ENCODE measurements at places on chromosomes 7 and 10.

DNA sequence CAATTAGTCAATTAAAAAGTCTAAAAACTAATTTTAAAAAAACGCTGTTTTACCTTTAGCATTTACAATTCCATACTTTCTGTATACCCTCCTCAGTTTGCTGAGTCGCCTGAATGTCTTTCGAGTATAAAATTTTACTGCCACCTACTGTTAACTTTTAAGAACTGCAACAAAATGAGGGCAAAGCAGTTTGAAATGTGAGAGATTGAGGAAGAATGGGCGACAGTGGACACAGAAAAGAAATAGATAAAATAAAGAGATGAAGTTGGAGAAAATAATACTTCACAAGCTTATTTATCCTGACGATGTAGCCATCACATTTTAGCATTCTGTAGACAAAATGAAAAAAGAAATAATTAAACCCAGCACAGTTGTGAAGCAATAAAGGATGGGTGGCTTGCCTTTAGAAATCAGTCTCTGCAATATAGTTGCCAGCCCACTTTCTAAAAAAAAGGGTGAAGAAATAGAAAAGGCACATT, 110.8 kb upstream of the PTN start:
- DNase-seq, result no peak

DNA sequence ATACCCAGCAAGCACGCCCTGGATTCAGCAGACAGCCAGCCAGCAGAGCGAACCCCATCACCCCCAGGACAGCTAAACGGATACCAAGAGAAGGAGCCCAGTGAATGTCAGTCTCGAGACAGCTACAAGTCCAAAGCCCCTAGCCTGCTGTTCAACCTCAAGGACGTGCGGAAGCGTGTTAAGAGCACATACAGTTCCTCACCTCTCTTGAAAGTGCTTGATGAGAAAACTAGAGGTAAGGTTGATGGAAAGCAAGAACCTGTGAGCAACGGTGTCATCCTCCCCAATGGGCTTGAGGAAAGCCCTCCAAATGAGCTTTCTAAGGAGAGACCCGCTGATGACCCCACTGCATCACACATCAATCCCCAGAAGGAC, 24.9 kb downstream of the C10orf71 start:
- no peak for DNase-seq

DNA sequence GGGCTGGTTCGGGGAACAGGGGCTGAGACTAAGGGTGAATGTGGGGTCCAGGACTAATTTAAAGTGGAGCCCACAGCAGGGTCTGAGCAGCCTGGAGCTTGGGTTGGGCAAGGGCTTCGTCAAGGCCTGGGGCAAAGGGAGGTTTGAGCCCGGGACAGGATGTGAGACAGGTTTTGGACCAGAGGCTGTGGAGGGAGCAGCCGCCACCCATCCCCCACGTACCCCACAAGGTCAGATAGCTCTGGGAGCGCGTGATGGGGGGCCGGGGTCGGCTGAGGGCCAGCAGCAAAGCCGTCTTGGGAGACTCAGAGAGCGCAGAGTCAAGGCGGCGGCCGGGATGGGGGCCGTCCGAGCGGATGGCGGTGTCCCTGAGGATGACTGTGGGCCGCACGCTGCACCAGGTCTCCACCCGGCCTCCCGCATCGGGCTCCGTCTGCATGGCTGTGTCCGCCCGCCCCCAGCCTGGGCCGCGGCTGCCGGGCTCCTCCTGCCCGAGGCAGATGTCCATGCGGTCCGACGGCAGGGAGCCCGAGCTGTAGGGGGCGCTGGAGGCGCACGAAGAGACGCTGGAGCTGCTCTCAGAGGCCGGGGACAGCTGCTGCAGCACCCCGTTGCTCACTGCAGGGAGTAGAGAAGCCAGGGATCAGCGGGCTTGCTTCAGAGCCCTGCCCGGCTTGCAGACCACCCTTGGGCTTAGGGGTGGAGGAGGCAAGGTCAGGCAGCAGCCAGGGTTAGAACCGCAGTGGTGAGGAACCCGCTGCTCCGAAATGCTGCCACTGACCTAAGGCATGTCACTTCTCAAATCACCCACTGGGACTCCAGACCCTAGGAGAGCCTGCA, 12.1 kb downstream of the PDZD7 start:
- peak; percentile 76 for DNase-seq

DNA sequence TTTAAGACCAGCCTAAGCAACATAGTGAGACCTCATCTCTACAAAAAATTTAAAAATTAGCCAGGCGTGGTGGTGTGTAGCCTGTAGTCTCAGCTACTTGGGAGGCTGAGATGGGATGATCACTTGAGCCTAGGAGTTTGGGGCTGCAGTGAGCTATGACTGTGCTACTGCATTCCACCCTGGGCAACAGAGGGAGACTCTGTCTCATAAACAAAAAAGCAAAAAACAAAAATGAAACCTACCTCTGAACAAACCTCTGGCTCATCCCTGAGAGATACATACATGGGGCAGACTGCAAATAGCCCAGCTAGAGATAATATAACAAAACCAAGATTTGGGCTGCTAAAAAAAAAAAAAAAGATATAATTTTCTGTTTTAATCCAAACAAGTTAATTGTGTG, 19.5 kb downstream of the C10orf67 start:
- DNase-seq, result no peak

- DNase-seq, result no peak
These were observed 400.6 kb upstream of the IGFBP3 start for GRCh38 chr7:46321556-46322205.
